ENCODE measurements at places on chromosomes 7 and 10.

DNA sequence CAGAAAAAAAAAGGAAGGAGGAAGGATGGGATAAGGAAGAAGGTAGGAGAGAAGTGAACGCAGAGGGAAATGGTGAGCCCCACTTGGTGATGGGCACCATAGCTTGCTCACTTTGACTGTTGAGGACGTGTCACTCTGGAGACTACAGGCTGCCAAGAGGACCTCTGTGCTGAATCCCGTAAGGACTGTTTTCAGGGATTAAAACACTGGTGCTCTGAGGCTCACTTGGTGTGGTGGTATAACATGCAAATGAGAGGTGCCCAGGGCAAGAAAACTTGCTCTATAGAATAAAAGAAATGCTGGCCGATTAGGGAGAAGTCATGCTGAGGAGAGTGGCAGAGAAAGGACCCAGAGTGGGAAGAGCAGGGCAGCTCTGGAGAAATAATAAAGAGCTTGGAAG, 5.3 kb upstream of the IL2RA start:
- no peak for DNase-seq

DNA sequence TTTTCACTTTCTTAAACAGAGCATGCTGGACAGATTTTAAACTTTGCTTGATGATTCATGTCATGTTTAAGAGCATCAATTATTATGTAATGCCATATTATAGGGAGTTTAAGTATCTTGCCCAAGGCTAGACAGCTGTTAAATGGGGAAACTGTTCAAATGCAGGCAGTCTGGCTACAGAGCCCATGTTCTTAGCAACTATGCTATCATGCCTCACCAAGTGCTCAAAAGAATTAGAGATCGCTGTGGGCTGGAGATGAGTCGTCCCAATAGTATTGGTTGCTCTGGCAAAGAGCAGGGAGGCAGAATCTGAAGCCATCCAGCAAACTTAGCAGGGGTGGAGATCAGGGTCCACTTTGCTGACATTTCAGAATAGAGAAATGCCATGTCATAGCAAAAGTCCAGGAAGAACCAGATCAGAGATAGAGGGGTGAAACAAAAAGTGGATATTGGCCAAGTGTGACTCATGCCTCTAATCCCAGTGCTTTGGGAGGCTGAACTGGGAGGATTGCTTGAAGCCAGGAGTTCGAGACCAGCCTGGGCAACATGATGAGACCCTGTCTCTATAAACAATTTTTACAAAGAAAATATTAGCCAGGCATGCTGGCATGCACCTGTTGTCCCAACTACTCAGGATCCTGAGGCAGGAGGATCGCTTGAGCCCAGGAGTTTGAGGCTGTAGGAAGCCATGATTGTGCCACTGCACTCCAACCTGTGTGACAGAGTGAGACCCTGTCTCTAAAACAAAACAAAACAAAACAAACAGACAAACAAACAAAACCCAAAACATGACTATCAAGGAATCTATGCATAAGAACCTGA, 57.8 kb downstream of the BAMBI start:
- DNase-seq: peak; percentile 34

- no peak for DNase-seq
These were observed 22.0 kb upstream of the OPALIN start for GRCh38 chr10:96380821-96381220.

DNA sequence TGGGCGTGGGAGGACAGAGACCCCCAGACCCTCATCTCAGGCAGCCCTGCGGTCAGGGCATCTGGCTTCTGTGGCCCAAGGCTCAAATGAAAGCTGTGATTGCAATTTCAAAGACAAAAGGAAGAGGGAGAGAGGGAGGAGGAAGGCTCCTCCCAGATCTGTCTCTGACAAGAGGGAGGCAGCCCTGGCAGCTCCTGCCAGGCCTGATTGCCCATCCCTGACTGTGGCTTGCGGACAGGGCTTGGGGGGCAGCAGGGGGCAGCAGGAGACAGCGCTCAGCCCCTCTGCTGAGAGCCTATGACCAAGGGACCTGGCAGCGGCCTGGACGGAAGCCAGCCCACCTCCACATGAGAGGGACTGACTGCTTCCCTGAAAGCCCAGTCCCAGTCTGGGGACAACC, 91.8 kb downstream of the PTPRN2 start:
- no peak for DNase-seq

GRCh38 chr10:21100871-21101514, 203.9 kb upstream of the NEBL start:
- DNase-seq: peak; percentile 32

DNA sequence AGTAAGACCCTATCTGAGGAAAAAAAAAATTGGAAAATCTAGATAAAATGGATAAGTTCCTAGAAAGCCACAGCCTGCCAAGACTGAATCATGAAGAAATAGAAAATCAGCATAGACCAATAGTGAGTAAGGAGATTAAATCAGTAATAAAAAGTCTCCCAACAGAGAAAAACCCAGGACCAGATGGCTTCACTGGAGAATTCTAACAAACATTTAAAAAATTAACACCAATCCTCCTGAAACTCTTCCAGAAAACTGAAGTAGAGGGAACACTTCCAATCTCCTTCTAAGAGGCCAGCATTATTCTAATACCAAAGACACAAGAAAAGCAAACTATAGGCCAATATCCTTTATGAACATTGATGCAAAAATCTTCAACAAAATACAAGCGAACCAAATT, 8.8 kb upstream of the LIMK1 start:
- DNase-seq: no peak

DNA sequence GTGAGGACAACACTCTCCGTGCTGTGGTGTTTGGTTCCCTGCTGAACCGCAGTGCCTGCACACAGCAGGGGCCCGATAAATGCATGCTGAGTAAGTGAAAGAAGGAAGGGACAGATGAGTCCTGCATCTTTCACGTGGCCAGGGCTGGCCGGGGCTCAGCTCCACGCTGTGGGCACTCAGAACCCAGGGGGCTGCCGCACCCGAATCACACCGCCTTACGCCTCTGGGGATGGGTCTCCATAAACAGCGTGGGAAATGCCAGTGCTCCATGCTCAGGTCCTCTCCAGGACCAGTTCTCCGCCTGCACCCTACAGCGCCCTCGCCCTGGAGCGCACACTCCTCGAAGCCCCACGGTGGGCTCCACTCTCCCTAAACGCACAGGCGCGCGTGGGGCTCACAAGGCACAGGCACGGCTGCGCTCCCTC, 38.1 kb downstream of the RASGEF1A start:
- no peak for DNase-seq

DNA sequence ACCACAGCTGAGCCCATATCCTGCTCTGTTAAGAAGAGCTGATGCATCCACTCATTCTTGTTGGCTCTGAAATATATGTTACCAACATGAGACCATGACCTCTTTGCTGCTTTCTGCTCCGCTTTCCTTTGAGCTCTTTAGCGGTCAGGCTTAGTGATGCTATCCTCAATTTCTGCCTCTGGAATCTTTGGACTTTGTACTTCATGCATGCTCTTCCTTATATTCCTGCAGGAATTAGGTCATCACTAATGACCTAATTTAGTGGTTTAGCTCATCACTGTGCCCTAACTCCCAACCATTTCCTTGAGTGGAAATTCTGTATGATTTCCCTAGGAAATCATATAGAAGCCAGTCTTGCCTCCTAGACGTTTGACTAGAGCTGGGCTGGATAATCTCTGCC, 119.5 kb downstream of the AOAH start:
- no peak for DNase-seq

- DNase-seq: no peak
These were observed 54.7 kb downstream of the RBM20 start for GRCh38 chr10:110698782-110699201.

DNA sequence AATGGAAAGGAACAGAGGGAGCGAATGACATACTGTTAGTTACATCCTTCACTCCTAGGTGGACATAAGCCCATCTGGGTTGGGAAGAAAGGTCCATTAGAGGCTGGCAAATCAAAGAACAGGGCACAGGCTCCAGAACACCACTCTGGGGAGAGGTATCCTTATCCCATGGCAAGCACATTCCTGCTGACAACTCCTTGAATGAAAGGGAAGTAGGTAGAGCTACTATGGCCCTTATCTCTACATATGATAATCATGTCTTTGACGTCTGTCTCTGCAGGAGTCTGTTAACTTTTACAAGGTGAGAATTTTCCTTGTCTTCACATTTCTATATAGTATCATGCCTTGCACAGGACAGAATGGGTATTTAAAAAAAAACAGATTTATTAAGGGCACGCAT, 10.4 kb downstream of the DENND11 start:
- DNase-seq: no peak

DNA sequence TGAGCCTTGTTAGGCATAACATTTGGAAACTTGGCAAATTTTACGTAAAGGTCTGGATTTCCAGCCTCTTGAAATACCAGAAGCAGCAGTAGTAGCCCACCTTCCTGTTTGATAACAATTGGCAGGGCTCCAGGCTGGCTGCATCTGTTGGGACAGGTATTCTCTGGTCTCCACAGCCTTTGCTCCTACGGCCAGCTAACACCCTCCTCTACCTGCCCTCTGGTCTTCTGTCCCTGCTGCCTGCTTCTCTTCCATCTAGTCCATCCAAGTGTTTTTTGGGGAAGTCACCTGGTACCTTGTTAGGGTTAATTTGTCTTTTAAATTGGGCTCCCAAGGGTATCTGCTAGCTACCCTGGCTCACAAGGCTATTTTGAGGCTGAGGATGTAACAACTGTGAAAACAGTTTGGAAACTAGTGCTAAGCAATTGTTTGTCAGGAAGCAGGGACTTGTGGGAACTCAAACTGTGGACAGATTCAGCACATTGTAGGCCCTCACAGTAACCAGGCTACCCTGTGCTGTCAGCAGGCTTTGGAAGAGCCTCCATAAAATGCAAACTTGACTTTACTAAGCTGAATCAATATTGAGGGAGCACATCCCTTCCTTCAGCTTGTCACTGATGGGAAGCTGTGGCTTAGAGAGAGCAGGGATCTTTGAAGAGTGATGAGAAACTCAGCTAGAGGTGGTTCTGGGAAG, 8.5 kb downstream of the RPS24 start:
- DNase-seq: no peak

- no peak for DNase-seq
These were observed 44.4 kb upstream of the USP6NL start for GRCh38 chr10:11655836-11656235.

DNA sequence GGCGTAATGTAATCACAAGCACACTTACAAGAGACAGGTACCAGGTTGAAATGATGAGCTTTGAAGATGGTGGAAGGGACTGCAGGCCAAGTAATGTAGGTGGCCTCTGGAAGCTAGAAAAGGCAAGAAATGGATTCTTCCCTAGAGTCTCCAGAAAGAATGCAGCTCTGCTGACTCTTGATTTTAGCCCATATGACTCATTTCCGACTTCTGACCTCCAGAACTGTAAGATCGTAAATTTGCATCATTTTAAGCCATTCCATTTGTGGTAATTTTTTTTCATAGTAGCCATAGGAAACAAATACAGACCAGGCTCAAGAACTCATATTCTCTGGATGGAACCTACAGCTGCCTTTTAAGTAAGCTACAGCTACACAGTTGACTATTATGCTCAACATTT, 315.5 kb downstream of the MAGI2 start:
- DNase-seq: no peak

DNA sequence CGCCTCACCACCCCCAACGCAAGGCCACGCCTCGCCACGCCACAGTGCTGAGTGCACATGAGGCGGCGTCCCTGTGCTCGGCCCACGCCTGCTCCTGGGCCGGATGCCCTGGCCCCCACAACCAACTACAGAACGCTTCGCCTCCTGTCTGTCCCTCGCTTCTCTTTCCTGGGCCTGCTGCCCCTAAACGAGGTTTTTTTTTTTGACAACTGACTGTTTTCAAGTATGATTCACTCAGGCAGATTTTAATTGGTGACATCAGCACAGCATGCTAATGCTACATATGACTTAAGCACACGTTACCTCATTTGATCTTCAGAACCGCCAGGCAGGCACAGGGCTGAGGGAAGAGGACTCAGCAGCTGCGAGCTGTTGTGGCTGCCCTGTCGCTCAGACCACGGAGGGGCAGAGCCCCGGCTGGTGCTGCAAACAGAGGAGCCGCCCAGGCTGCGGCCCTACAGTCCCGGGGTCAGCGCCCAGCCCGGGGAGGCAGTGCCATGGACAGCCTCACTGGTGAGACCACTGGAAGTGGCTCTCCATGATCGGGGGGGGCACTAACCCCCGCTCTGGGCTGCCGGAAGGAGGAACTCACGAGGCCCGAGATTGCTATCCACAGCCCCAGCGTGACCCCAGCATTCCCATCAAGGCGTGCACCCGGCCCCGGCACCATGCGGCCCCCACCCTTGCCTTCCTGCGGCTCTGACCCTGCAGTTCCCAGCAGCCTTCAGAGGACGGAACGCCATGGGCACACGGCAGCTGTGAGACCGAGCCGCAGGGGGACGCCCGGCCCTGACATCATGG, 212.8 kb downstream of the MAD1L1 start:
- peak; percentile 19 for DNase-seq

DNA sequence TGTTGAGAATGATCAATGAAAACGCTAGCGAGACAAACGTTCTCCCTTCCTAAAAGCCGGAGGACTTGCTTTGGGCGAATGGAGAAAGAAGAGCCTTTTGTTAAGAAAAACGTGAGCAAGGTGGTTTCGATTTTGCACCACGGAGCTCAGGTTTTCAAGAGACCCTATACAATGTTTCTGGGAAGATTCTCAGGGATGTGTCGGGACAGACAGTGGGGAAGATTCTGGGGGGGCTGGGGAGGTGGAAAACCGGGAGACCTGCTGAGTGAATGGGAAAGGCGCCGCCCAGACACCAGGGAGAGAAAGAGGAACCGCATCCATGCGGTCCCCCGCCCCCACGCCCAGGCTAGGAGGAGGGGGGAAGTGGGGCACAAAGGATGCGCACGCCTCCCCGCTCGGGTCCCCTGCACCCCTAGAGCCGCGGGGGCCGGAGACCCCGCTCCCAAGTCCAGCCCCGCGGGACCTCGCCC, 745 bp downstream of the YWHAG start:
- peak; percentile 57 for DNase-seq

GRCh38 chr10:132827861-132828539, 42.1 kb upstream of the NKX6-2 start:
- no peak for DNase-seq

GRCh38 chr7:45007571-45008328, 7.7 kb downstream of the CCM2 start:
- DNase-seq: no peak

DNA sequence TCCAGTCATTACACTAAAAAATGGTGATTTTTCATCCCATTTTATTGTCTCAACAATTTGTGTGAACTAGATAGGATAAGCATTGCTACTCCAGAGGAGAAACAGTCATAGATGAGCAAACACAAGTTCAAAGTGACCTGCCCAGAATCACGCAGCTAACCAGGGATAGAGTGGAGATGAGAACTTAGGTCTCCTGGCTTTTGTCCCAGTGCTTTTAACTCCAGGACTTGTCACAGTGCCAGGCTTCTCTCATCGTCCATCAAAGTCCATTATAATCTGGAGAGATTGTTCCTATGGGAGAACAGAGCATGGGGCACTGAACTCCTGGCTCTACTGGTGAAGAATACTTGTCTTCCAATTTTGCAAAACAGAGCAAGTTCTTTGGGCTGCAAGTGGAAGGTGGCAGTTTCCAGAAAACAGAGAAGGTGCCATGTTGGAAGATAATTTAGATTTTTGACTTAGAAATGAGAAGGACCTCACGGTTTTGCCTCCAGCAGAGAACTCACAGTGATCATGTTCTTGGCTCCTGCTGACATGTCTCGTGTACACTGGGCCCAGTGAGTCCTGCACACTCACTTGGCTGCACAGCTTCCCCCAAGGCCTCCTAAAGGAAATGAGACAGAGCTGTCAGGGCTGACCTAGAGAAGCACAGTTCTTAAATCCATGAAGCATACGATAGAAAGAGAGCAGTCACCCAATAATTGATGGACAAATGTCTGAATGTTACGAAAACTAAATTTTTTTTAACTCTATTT, 322.9 kb upstream of the NRP1 start:
- DNase-seq: no peak

- no peak for DNase-seq
These were observed 1528.8 kb upstream of the LRRTM3 start for GRCh38 chr10:65396997-65397396.
